ENCODE measurements at places on chromosomes 12 and 14. TPM values are rescaled to one million over a fixed set of nuclear protein-coding genes. Genes with fewer than 3 reads are reported as not detected.

The TSPAN19 gene
- not detected for total RNA-seq

The SOAT2 gene
- not detected for total RNA-seq

The TAS2R19 gene
- 4.9 TPM for total RNA-seq

The GLT1D1 gene
- total RNA-seq: not detected

The TEX52 gene
- total RNA-seq: not detected

The ORMDL2 gene
- 26.3 TPM for total RNA-seq

The AGAP2 gene
- total RNA-seq: 0.29 TPM

The LRRC10 gene
- total RNA-seq: not detected

The PLEKHH1 gene
- 1.3 TPM for total RNA-seq

The CCDC196 gene
- not detected for total RNA-seq

The TAS2R31 gene
- 7.7 TPM for total RNA-seq

The INSM2 gene
- not detected for total RNA-seq

The TGFB3 gene
- total RNA-seq: 15.8 TPM

The SETD1B gene
- total RNA-seq: 6.4 TPM

The HOXC5 gene
- 1.9 TPM for total RNA-seq

The PZP gene
- not detected for total RNA-seq

The EIF2S3B gene
- total RNA-seq: 2.8 TPM

The AJUBA gene
- total RNA-seq: 91.7 TPM

The RD3L gene
- total RNA-seq: not detected

The HCAR1 gene
- total RNA-seq: 0.72 TPM

The LHX5 gene
- not detected for total RNA-seq

The C1RL gene
- 15.0 TPM for total RNA-seq
